ENCODE measurements at places on chromosomes 6 and 20. TPM values are rescaled to one million over a fixed set of nuclear protein-coding genes. Genes with fewer than 3 reads are reported as not detected.

The LY6G5C gene
- 2.3 TPM for total RNA-seq

The TMEM14C gene
- total RNA-seq = 74.9 TPM

The LINC00237 gene
- total RNA-seq = 0.49 TPM

The EGFL8 gene
- 11.2 TPM for total RNA-seq

The GPR6 gene
- total RNA-seq = not detected

The CLIC5 gene
- total RNA-seq = 3.3 TPM

The ANGPT4 gene
- not detected for total RNA-seq

The ZNF334 gene
- 1.1 TPM for total RNA-seq

The MMP24 gene
- total RNA-seq = not detected

The RAB44 gene
- 0.09 TPM for total RNA-seq

The FRK gene
- 0.02 TPM for total RNA-seq

The SCRT2 gene
- not detected for total RNA-seq

The LHFPL5 gene
- not detected for total RNA-seq

The CRISP3 gene
- not detected for total RNA-seq

The TMEM151B gene
- not detected for total RNA-seq

The FOXC1 gene
- total RNA-seq = 0.30 TPM

The SLC35F1 gene
- 2.3 TPM for total RNA-seq

The SIRPB2 gene
- total RNA-seq = not detected

The ACTL10 gene
- total RNA-seq = 1.4 TPM

The LRRC73 gene
- 0.43 TPM for total RNA-seq

The SULF2 gene
- 0.65 TPM for total RNA-seq

The SMOC2 gene
- total RNA-seq = not detected

The ANKEF1 gene
- 5.8 TPM for total RNA-seq

The PSORS1C1 gene
- not detected for total RNA-seq

The RXRB gene
- total RNA-seq = 55.6 TPM

The PRSS16 gene
- total RNA-seq = 5.6 TPM

The ULBP1 gene
- 9.4 TPM for total RNA-seq

The FAM162B gene
- total RNA-seq = not detected

The LY6G5B gene
- total RNA-seq = 26.9 TPM

The PTPRT gene
- not detected for total RNA-seq

The TREM1 gene
- 0.38 TPM for total RNA-seq

The BCAS4 gene
- 13.6 TPM for total RNA-seq

The TAAR2 gene
- not detected for total RNA-seq

The LRRC1 gene
- 3.6 TPM for total RNA-seq

The OR2B6 gene
- total RNA-seq = 0.35 TPM

The TRAPPC3L gene
- not detected for total RNA-seq

The FKBP1C gene
- 2.5 TPM for total RNA-seq

The TCP11 gene
- not detected for total RNA-seq

The CPNE5 gene
- 2.6 TPM for total RNA-seq

The SHLD1 gene
- 10.1 TPM for total RNA-seq

The PROKR2 gene
- not detected for total RNA-seq

The FAM184A gene
- 18.4 TPM for total RNA-seq

The EPPIN gene
- not detected for total RNA-seq

The PTK6 gene
- total RNA-seq = 0.97 TPM

The ZNF165 gene
- total RNA-seq = 5.1 TPM

The FGD2 gene
- 1.4 TPM for total RNA-seq

The C6orf132 gene
- 0.65 TPM for total RNA-seq

The FAXC gene
- total RNA-seq = not detected

The PDE7B gene
- total RNA-seq = 1.00 TPM

The TRDN gene
- not detected for total RNA-seq

The CNR1 gene
- 0.19 TPM for total RNA-seq

The MCCD1 gene
- not detected for total RNA-seq

The ERVFRD-1 gene
- not detected for total RNA-seq

The PPP1R3G gene
- total RNA-seq = not detected

Measured in activated T-cell treated with anti-CD3 and anti-CD28 coated beads, Interleukin-2, amount 50 U/mL, for 72 hours (primary cell).